GM12892 (cell line): ENCODE measurements at places on chromosomes 16 and 17.

DNA sequence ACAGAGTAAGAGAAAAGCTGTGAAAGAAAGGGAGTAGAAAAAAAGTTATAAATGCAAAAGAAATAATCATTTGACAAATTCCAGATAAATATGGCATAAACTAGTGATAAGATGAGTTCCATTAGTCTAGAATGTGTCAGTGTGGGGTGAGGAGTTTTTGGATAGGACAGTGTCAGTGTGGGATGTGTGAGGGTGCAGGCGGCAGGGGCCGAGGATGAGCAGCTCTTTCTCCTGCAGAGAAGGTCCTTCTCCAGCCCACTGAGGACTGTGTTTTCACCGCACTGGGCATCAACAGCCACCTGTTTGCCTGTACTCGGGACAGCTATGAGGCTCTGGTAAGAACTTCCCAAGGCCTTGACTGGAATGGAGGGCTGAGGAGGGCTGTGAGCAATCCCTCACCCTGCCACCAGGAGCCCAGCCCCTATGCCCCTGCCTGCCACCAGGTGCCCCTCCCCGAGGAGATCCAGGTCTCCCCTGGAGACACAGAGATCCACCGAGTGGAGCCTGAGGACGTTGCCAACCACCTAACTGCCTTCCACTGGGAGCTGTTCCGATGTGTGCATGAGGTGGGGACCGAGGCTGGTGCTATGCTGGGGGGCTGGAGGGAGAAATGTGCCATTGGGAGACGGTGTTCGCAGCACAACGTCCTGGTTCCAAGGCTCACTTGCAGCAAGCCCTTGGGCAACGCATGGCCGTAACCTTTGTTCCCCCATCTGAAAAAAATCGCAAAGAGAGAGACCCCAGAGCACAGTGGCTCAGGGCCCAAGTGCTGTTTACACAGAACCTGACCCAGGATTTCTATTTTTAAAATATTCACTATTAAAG is 13.1 kb downstream of the RAPGEFL1 start:
- no peak for DNase-seq

DNA sequence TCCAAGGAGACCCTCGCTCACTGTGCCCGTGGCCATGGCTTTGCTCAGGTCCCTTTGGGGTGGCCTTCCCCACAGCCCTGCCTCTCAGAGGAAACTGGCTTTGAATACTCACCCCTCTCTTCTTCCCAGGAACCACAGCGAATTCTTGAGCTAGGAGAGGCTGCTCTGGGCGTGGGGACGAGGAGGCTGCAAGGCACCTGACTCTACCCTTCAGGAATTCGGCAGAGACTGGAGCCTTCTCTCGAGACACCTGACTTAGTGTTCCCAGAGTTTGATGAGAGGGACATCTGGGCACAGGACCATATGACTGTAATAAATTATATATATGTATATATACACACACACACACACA is 6.2 kb downstream of the LLGL2 start:
- no peak for DNase-seq

- DNase-seq: no peak
Measured at GRCh38 chr17:73369111-73369521, 57.3 kb upstream of the CDC42EP4 start.

- DNase-seq: no peak
Measured at GRCh38 chr17:62565817-62566216, 61.7 kb upstream of the MRC2 start.

DNA sequence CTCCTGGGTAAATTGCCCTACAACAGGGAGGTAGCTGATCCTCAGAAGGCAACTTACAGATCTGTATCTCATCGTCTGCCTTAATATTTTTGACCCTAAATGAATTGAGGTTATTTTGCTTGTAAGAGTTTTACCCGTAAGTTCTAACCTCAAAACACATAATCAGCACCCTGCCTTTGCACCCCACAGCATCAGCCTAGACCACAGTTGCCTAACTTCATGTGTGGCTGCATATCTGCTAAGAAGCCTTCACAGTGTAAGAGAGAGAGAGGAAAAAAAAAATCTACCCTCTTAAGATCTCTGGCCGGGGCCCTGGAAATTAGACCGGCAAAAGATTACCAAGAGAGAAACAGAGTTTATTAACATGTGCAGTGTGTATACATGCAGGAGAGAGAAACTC is 76.9 kb downstream of the ARHGAP44 start:
- DNase-seq: no peak

GRCh38 chr17:77863814-77864161 is 94.7 kb upstream of the TNRC6C start:
- DNase-seq: no peak

DNA sequence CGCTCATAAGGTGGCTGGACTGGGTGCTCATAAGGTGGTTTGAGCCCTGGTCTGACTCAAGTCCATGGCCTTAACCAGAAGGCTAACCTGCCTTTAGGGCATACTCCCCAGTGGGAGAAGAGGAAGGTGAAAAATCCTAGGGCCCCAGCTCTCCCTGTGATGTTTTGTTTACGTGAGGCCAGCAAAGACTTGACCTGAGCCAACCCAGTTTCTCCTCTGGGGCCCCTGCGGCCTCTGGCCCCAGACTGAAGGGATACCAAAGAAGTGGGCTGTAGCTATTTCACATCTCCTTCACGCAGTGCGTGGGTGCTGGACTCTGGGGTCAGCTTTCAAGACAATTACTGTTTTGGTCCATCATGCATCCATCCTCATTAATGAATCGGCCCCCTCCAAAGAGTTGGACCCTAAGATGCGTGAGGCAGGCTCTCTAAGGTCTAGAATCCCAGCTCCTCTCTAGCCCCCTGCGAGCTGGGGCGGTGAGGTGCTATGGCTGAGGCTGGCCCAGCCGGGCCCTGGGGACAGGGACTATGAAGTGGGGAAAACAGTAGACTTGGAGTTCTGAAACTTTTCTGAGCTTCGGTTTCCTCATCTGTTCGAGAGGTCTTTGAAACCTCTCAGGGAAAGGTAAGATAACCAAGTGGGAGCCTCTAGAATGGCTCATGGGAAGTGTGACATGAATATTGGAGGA is 1.5 kb downstream of the SH2B1 start:
- no peak for DNase-seq

- DNase-seq: no peak
Measured at GRCh38 chr17:72063756-72064450, 56.9 kb upstream of the SOX9 start.

DNA sequence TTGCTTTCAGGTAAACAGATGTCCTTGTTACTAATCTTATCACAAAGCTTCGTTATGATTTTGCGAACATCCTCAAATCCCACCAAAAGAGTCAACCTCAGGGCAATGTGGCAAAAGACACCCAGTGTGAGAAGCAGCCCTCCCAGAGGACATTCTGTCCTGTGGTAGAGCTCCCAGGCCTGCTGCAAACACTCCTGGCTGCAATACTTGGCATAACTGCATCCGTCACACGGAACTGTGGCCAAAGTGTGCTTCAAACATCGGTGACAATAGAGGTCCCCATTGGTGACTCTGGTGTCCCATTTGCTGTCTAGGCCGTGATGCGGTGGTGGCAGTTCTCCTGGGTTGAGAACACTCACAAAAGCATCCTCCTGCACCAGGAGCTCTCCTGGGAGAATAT is 29.5 kb downstream of the SMYD4 start:
- no peak for DNase-seq

DNA sequence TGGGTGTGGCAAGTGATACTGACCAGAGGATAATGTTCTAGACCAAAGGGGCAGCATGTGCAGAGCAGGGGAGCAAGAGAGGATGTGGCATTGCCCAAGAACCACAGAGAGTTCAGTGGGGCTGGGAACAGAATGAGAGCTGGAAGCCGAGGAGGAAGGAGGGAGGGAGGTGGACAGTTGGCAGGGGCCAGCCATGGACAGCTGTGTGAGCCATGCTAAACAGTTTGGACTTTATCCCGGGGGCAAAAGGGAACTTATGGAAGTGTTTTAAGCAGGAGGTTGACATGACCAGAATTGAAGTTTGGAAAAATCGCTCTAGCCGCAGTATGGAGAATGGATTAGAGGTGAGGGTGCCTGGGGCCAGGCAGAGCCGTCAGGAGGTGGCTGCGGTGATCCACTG is 29.4 kb upstream of the TMEM132E start:
- no peak for DNase-seq

- DNase-seq: no peak
Measured at GRCh38 chr16:27383556-27384243, 18.3 kb upstream of the IL21R start.

DNA sequence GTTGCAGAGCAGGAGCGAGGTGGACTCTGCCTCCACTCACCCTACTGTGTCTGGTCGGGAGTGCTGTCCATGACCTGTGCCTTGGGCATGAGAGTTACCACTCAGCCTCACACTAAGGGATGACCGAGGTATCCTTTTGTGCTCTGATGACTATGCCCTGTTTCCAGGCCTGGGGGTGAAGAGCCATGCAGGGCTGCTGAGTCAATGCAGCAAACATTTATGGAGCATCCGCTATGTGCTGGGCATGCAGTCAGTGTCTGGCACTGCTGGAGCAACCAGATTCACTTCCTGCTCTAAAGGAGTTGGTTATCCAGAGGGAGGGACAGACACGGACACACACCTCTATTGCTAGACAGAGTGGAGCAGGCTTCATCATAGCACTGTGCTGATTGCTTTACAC is 7.6 kb upstream of the HNF1B start:
- no peak for DNase-seq

- DNase-seq: no peak
Measured at GRCh38 chr17:18186627-18186982, 3.0 kb downstream of the ALKBH5 start.

GRCh38 chr17:39009581-39010001 is 42.4 kb upstream of the FBXO47 start:
- DNase-seq: no peak

- no peak for DNase-seq
Measured at GRCh38 chr16:19722269-19722952, 4.3 kb downstream of the IQCK start.

DNA sequence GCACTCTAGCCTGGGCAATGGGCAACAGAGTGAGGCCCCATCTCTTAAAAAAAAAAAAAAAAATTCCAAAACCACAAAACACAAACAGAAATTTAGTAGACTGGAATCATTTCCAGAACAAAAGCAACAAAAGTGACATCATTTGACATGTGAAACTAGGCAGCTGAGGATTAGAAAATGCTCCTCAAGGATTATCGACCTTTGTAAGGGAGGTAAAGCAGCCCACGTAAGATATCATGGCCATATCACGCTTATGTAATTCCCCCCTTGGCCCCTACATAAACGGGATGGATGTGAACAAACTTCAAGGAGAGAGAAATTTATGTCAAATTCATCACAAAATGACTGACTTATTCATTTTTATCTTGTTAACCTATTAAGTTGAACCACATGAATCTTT is 83.3 kb downstream of the WDR59 start:
- DNase-seq: no peak

- DNase-seq: peak; percentile 17
Measured at GRCh38 chr17:15171167-15172047, 93.7 kb downstream of the PMP22 start.

DNA sequence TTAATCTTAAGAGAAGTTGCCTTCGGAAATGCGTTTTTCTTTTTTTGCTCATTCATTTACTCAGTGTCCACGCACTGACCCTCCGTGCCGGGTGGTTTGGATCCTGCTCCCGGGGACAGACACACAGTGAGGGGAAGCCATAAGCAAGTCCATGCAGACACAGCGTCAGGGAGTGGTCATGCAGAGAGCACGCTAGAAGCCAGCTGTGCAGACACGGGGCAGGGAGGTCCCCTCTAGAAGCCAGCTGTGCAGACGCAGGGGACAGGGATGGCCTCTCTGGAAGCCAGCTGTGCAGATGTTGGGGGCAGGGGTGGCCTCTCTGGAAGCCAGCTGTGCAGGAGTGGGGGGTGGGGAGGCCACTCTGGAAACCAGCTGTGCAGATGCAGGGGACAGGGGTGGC is 4.8 kb downstream of the GAA start:
- no peak for DNase-seq

DNA sequence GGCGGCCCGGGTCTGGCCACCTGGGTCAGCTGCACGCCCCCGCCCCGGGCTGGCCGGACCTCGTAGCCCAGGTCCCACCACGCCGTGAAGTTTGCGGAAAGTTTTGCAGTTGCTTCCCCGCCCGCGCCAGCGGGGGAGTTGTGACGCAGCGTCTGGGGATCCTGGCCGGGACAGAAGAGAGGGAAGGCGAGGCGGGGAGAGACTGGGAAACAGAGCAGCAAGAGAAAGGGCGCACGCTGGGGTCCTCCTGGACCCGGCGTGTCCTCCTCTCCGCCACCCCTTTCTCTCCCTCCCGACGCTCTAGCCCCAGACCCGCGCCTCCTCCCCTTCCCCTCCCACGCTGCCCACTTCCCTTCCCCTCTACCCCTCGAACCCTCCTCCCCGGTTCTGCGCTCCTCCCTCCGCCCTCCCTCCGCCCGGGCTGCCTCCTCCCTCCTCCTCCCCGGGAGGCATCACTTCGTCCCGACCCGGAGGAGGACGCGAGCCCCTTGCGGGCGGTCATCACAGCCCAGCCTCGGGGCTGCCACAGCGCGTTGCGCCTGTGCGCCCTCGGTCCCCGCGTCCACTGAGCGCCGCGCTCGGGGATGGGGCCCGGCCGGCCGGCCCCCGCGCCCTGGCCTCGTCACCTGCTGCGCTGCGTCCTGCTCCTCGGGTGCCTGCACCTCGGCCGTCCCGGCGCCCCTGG is at the start of gene MRC2:
Gene MRC2 (plus strand): TSS at position 452 of the 685 bp plus-strand sequence. CDS start 133 bp downstream, at position 585.
- DNase-seq: peak; percentile 58

DNA sequence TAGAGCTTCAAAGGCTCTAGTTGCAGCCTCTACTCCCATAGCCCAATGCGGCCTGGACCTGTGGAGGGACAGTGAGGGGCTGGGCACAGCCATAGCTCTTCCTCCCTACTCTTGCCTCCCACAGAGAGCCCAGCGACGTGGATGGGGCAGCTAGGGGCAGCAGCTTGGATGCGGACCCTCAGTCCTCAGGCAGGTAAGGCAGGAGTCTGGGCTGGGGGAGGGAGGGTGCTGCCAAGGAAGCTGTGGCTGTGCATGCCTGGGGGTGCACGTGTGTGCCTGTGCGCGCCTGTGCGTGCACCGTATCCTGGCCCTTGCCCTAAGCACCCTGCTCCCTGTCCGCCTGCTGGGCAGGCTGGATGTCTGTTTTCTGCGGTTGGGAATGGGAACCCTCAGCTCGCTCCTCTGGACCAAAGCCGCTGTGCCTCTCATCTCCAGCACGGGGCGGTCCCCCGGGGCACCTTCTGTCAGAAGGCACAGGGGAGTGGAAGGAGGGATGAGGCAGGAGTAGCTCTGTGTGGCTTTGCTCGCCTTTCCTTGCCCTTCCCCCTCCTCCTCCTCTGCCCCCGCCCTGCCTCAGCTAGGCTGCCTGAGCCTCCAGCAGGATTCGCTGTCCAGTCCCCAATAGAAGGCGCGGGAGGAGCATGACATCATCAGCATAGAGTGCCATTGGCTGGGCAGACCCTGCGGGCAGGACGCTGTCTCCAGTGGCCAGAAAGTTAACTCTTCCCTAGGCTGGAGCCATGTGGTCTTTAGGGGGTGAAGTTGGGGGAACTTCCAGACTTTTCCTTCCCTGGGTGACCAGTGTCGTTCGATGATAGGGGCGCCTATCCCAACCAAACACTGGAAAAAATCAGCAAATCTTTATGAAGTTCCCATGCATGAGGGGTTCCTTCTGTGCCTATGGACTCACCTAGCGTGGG is 797 bp downstream of the PRCD start:
- peak; percentile 54 for DNase-seq
